ENCODE measurements at places on chromosomes 16 and 17.

GRCh38 chr17:72125742-72126141 is 4.9 kb downstream of the SOX9 start:
- no peak for DNase-seq

GRCh38 chr17:59377410-59377809 is 46.0 kb downstream of the YPEL2 start:
- peak; percentile 99 for DNase-seq

DNA sequence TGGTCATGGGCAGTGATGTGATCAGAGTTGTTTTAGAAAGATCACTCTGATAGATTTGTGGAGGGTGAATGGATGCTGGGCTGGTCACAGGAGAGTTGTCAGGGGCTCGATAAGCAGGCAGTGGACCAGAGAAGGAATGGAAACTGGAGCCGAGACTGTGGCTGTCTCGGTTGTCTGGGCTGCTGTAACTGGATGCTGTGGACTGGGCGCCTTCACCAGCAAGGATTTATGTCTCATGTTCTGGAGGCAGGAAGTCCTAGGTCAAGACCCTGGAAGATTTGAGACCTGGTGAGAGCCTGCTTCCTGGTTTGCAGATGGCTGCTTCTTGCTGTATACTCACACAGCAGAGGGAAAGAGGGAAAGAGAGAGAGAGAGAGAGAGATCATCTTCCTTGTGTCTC is 203.6 kb downstream of the HS3ST4 start:
- no peak for DNase-seq

- no peak for DNase-seq
Observed at GRCh38 chr17:72386619-72387237, 265.9 kb downstream of the SOX9 start.

DNA sequence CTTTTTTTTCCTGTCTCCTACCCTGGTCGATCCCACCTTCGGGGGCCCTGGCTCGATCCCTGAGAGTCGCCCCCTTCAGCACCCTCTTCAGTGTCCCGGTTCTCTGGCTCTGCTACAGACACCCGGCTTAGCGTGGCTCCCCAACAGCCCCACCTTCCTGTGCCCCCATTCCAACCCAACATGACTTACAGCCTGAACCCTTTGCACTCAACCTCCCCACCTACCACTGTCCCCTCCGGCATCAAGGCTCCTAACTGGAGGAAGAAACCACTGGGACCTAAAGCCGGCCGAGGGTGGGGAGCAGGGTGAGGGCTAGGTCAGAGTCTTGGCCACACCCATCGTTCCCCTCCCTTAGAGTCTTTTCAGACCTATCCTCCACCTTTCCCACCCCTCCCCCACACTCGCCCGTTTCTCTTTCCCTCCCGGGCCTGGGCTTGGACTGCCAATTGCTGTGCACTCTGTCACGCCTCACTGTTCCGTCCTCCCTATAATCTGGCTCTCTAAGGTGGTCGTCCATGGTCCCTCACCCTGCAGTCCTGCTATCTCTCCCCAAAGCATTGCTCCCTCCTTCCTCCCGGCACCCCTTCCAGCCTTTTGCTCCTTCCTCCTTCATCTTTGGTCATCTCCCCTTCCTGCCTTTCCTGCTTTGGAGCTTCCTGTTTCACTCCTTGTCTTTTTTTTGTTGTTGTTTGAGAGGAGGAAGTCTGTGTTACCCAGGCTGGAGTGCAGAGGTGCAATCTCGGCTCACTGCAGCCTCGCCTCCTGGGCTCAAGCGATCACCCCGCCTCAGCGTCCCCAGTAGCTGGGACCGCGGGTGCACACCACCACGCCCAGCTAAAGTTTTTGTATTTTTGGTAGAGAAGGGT is 890 bp upstream of the CLDN7 start:
- DNase-seq = no peak

DNA sequence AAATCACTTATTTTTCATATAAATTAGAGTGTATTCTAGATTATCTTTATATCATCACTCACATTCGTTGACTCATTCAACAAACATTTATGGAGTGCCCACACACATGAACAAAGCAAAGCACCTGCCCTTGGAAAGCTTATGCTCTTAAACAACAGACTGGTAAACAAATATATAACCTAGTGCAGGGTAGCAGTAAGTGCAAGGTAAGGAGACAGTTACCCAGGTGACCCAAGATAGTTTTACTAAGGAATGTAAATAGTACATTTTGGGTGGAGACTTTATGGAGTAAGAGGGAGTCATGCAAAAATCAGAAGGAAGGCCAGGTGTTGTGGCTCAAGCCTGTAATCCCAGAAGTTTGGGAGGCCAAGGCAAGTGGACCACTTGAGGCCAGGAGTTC is 40.4 kb upstream of the HELZ start:
- no peak for DNase-seq

GRCh38 chr16:81885976-81886586 is 107.0 kb downstream of the PLCG2 start:
- peak; percentile 20 for DNase-seq

- DNase-seq = no peak
Observed at GRCh38 chr17:40124279-40125141, 2.7 kb downstream of the MSL1 start.

- peak; percentile 39 for DNase-seq
Observed at GRCh38 chr16:21156767-21157467, 1.6 kb upstream of the LDAF1 start.
